Activated CD4-positive, CD25-positive, alpha-beta regulatory T cell (primary cell): ENCODE measurements at places on chromosomes 6 and 20.

GRCh38 chr6:112557435-112557834 lies 210.3 kb downstream of the RFPL4B start:
- DNase-seq, result no peak

DNA sequence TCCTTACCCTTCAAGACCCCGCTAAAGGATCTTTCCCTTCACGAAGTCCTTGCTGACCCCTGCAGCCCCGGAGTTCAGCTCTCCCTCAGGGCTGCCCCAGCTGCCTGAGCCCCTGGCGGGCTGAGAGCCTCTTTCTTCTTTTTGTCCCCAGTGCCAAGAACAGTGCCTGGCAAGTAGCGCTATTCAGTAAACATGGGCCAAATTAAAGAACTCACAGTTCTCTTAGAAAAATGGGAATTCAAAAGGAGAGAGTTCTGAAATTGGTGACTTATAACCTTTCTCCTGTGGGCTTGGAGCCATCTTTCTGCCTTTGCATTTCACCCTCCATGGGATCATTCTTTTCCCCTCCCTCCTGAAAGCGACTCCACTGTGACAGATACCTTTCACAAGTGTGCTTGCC lies 227.2 kb downstream of the TMEM242 start:
- DNase-seq, result no peak

- no peak for DNase-seq
These were observed 131.8 kb downstream of the UNC5CL start for GRCh38 chr6:40907198-40907701.

DNA sequence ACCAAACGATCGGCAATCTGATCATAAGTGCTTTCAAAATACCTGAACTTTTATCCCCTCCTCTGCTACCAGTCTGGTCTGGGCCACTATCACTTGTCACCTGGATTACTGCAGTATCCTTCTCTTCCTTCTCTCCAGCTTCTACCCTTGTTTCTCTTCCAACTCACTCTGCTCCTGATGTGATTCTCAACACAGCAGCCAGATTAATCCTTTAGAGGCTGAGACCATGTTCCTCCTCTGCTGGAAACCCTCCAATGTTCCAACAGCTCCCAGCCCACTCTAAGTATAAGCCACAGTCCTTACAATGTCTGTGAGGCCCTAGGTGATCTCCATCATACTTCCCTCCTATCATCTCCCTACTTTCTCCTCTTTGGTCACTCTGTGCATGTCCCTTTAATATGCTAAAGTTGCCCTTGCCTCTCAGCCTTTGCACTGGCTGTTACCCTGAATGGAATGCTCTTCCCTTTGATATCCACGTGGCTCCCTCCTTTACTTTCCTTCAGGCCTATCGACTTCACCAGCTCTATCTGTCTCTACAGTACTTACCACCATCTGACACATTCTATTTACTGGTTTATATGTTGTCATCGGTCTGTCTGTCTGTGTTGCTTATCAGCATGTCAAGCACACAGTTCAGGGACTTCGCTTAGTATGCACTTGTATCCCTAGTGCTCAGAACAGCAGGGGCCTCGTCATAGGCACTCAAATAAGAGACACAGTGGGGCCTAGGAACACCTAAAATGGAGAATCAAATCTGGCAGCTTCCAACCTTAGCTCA lies 35.0 kb upstream of the RNF24 start:
- DNase-seq, result no peak

GRCh38 chr6:53441035-53441493 lies 92.3 kb upstream of the ELOVL5 start:
- DNase-seq, result no peak
